ENCODE measurements at places on chromosomes 12 and 14. TPM values are rescaled to one million over a fixed set of nuclear protein-coding genes. Genes with fewer than 3 reads are reported as not detected.

The NTS gene
- total RNA-seq = 5.1 TPM

The TBC1D30 gene
- 1.6 TPM for total RNA-seq

The PPP4R4 gene
- 3.9 TPM for total RNA-seq

The TEX22 gene
- 0.83 TPM for total RNA-seq

The IGFBP6 gene
- 5.7 TPM for total RNA-seq

The SLC2A14 gene
- 19.3 TPM for total RNA-seq

The AVPR1A gene
- 0.22 TPM for total RNA-seq
